ENCODE measurements at places on chromosomes 1 and 21.

DNA sequence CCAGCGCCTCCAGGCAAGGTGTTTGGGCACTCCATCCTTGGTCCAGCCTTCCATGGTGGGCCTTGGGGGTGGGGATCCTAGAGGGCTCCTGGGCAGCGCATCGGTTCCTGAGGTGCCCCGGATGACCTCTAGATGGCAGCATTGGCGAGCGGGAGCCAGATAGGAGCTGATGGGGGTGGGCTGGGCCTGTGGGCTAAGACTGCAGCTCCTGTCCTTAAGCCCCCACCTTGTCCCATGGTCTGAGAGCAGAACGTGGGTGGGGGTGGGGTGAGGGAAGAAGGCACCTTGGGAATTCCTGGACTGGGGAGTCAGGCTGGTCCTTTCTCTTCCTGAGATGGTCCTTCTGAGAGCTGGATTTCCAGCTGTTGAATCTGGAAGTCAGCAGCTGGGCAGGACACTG lies 93.4 kb upstream of the CSF3R start:
- DNase-seq, result peak; percentile 49

GRCh38 chr1:4019147-4019521 lies 119.1 kb upstream of the C1orf174 start:
- DNase-seq, result no peak

DNA sequence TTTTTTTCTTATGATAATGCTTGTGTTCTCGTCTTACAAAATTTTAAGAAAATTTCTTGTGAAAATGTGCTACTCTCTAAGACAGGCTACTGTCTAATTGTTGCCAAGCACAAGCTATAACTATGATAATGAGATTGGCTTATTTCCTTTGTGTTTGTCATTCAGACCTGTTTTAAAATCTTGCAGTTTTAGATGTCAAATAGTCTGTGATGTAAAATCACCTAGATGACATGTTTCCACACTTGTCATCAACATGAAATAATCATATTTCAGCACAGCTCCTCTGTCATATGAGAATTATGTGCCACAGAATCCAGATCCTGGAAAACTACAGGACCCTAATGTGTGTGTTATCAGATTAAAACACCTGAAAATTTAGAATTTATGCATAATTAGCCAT lies 539.7 kb downstream of the USP25 start:
- DNase-seq, result no peak

DNA sequence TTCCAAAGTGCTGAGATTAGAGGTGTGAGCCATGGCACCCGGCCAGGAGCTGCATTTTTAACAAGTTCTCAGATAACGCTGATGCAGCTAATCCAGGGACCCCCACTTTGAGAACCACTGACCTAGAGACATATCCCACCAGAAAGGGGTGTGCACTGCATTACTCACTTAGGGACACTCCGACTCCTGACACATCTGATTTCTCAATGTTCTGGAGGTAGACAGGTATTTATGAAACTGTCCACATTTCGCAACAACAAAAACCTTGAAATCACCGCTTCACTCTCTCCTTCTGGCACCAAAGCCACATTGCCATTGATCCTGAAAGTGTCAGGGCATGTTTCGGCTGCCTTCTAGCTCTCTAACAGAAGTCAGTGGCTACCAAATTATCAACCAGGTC lies 23.2 kb upstream of the CAMTA1 start:
- DNase-seq, result no peak

DNA sequence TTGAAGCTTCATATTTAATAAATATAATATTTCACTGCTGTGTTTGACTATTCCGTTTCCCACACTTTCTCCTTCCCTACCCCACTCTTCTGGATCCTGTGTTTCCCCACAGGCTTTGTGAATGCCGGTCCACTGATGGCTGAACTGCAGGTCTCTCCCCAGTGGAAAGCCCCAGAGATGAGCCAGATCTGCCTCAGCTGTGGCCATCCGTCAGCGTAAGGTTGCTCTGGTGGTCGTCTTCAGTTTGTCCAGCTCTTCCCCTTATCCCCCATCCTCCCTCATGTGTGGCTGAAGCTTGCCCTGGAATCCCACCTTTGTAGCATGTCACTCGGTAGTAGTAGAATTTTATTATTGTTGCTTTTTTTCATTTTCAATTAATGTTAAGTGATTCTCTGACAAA lies 11.4 kb downstream of the SMAP2 start:
- no peak for DNase-seq

DNA sequence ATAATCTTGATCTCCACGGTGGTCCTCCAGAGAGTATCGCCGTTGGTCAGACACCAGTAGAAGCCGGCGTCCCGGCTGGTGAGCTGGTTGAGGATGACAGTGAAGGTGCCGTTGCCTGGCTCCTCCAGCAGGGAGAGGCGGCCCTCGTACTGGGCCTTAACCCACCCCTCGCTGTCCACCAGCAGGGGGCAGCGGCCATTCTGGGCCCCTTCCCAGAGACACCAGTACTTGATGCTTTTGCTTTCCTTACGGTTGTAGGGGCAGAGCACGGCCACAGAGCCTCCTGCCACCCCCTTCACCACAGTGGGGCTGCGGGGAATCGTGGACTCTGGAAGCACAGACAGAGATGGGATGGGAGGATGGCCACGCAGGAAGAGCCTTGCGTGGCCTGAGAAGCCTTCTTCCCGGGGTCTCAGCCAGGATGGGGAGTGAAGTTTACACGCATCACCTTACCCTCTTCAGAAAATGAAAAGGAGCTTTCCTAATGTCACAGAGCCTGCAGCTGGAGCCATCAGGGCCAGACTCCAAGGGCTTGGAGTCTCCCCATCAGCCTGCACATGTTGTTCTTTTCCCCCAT lies 10.7 kb downstream of the PIGR start:
- peak; percentile 63 for DNase-seq

DNA sequence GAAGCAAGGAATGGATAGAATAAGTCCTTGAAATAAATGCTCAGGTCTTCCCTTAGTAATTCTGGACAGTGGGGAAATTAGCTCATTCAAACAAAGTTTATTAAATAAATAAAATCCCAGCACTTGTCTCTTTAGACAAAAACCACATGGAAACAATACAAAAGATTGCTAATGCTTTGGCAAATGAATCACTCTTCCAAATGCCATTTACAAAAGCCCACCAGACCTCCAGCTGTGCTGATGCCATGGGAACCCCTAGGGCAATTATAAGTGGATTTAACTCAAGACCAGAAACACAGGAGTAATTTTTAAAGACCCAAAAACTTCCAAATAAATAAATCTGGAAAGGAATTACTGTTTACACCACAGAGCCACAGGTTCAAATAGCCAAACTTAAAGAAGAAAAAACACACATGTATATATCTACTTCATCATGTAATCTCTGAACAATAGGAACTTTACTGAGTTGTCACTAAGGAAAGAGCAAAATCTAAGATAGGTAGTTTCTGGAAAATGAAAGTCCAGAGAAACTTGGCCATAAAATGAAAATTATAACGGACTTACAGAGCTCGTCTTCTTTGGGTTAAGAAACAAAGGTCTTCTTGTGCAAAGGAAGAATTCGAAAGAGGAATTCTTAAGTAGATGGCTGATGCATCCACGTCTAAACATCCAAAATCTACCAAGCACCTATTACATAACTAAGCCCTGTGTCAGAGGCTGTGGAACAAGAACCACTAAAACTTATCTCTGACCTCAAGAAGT lies 399.4 kb downstream of the SMYD3 start:
- no peak for DNase-seq

GRCh38 chr1:2148691-2149090 lies 45.9 kb downstream of the FAAP20 start:
- peak; percentile 42 for DNase-seq

DNA sequence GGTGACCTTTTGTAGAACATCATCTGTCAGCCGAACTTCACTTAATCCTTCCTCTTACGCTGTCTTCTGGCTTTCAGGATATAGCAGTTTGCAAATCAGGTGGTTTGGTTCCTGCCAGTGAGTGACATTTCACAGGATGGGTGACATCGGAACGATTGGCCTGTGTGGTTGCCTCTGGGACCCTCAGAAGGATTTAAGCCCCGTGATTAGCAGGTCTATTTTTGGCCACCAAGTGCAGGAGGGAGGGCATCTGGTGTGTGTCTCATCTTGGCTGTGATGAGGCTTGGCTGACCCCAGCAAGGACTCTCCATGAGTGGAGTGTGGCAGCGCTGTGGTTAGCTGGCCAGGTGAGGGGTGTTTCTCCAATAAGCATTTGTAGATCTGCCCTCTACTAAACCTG lies 407.6 kb upstream of the VAMP3 start:
- no peak for DNase-seq

DNA sequence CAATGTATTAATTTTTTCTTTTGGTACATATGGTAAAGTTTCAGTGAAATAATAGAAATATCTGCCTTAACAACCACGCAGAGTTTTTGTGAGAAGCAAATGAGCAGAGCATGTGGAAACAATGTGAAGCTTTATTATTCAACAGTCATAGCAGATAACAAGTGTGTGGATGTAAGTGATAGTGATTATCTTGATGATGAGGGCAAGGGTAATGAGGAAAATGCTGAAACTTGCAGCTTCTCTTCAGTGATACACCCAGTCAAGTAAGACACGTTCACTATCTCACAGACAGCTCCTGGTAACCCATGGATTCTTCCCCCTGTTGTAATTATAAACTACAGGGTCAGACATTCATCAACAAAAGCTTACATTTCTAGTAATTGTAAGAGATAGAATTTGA lies 14.6 kb upstream of the OR2L5 start:
- DNase-seq, result no peak

DNA sequence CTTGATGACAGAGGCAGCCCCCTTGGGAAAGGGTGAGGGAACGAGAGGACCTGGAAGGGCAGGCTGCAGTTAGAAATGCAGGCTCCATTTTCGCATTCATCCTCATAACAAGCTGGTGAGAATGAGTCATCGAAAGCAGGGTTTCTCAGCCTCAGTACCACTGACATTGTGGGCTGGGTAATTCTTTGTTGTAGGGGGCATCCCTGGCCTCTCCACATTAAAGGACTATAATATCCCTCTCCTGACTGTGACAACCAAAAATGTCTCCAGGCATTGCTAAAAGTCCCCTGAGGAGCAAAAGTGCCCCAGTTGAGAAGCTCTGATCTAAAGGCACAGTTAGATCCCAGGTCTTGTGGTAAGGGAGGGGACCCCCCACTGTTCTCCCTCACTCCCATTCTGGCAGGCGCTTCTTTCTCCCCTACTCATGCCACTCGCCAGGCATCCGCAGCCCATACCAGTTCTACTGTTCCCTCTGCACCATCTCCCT lies 20.4 kb downstream of the KCNN3 start:
- DNase-seq, result peak; percentile 55

- DNase-seq, result no peak
Observed at GRCh38 chr1:245225322-245226202, 70.8 kb downstream of the KIF26B start.

DNA sequence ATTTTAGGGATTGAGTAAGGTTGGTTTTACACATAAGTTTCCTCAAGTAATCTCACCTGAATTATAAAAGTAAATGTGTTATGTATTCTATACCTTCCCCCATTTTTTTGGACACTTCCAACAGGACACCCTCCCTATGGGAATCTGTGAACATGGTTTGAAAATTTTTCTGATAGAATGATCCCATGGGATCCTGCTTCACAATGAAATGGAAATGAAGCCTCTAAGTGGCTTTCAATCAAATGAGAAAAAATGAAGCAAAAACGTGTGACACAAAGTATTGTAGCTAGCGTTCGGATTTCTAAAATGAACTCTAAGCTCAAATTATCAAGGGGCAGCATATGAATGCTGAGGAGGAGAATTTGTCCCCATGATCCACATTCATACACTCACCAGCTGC lies 1006.8 kb downstream of the ADGRL2 start:
- no peak for DNase-seq

- DNase-seq, result no peak
Observed at GRCh38 chr21:37704751-37705150, 211.5 kb downstream of the KCNJ6 start.

DNA sequence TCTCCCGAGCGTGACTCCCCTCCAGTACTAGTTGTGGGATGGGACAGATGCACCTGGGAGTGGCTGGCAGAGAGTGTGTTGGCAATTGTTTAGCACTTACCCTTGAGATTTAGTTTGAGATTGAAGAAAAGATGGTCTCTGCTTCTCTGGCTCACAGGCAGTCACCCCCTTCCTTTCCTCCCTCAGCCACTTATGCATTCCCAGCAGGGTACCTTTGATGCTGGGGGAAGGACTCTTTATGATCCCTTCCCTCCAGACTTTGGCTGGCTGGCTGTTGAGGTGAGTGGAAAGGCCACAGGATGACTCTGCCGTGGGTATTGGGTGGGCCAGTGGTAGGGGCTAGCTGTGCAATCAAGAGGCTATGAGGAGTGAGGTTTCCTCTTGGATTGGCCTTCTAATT lies 236.8 kb downstream of the CAMTA1 start:
- no peak for DNase-seq

DNA sequence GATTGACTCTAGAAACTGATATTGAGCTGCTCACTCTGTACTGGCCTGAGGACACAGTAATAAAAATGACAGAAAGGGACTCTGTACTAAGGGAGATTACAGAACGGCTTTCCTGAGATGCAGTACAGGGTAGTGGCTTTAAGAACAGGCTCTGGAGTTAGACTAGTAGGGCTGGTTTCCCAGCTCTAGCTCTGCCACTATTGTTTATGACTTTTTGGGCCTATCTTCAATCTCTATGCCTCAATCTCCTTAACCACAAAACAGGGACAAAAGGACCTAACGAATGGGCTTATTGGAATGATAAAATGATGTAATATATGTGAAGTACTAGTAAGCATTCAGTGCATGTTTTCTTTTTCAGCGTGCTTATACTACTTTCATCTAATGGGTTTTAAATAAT lies 1.4 kb downstream of the DEPDC1 start:
- no peak for DNase-seq

GRCh38 chr1:219000631-219001030 lies 173.0 kb upstream of the LYPLAL1 start:
- DNase-seq, result no peak

- DNase-seq, result no peak
Observed at GRCh38 chr1:155003766-155004351, 1.3 kb downstream of the ZBTB7B start.

GRCh38 chr1:78519446-78519845 lies 28.7 kb downstream of the PTGFR start:
- DNase-seq, result no peak

GRCh38 chr1:215710036-215710898 lies 143.2 kb downstream of the KCTD3 start:
- no peak for DNase-seq

DNA sequence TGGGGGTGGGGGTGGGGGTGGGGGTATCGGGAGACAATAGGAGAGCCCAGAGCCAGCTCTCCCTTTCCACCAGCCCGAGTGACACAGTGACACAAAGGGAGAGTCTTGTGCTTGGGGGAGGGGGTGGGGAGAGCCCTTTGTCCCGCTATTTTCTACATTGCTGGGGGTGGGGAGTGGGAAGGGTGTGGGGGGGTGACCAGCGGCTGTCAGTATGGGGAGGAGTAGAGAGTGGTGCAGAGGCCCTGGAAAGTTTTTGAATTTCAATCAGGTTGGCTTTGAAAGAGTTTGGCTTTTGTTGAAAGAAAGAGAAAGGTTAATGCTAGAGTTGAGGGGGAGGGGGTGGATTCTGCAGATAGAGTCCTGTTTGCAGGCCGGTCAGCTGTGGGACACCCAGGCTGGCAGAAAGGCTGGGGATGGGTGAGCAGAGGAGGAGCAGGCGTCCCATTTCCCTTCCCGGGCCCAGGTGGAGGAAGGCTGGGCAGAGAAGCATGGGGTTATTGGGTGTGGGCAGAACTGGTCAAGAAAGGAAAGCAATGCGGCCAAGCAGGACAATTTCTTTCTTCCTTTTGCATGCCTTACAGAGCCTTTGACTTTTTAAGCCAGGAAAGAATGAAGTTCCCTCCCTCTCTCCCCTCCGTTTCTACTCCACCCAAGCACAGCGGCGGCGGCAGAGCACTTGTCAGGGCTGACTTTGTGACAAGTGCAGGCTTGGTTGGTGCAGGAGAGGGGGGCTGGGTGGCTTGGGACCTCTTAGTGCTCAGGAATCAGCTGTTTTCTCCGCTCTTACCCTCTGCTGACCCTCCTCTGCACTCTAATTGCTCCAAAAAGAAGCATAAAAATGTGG lies 96.2 kb downstream of the RNF220 start:
- DNase-seq, result no peak
